ENCODE measurements at places on chromosomes 7 and 10.

GRCh38 chr10:94355841-94356240 is 6.9 kb downstream of the NOC3L start:
- DNase-seq: no peak

GRCh38 chr10:45585131-45585530 is 87.4 kb downstream of the ZFAND4 start:
- no peak for DNase-seq

DNA sequence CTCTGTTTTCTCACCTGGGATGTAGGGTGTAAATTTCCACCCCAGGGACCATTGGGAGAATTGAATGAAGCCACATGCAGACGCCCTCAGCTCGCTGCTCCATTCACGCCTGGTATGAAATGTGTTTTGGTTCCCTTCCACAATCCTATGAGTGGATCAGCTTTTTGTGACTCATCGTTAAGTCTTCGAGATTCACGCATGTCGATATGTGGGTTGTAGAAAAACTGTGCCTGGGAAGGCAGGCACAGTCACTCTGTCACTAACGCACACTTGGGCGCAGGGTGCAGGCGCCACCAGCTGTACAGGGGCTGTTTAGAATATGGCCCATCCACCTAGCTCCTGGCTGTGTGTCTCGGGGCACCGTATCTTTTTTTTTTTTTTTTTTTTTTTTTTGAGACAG is 64.2 kb upstream of the SH2B2 start:
- no peak for DNase-seq

- DNase-seq: no peak
Observed at GRCh38 chr10:64813391-64813790, 1292.2 kb downstream of the REEP3 start.

GRCh38 chr7:52021343-52021742 is 704.7 kb upstream of the COBL start:
- no peak for DNase-seq

DNA sequence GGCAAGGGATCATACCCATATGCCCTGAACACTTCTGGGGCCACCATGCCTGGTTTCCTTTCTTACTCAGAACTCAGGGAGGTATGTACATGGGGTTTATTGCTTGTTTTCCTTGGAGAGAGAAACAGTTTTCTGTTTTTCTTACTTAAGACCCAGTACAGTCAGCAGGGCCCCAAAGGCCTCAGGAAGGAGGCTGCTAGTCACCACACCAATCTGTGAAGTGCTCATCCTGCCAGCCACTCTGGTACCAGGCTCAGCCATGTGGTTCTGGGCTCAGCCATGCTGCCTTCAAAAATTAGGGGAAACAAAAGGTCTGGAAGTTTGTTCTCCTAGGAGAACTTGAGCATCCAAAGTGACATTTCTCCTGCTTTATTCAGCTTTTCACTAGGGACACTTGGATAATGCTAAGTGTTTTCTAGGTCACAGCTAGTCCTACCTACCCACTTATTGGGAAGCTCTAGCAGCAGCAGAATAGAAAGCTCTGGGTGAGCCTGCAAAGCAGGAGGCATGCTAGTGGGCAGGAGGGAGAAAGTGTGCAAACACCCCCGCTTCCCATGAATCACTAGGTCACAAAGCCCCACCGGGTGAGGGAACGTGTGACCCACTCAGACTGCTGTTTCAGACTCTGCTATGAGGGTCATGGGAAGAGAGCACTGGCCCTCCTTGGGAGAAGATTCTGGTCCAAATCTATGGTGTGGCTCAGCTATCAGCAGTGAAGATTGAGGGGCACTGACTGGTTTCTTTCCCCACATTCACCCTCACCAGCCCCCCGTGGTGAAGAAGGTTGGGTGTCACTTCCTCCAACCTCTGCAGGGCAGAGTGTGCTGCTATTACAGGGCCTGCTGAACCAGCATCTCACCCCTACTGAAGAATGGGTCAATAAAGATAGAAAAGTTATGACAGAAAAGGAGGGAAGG is 23.9 kb downstream of the NUDCD3 start:
- no peak for DNase-seq

- peak; percentile 72 for DNase-seq
Observed at GRCh38 chr7:25894002-25894901, 257.7 kb upstream of the NFE2L3 start.

- DNase-seq: no peak
Observed at GRCh38 chr7:117084286-117084685, 131.0 kb downstream of the ST7 start.

- no peak for DNase-seq
Observed at GRCh38 chr7:94188350-94188749, 184.2 kb upstream of the BET1 start.

GRCh38 chr10:43308515-43308914 is 41.6 kb upstream of the RASGEF1A start:
- no peak for DNase-seq

GRCh38 chr7:144118341-144118740 is 4.6 kb upstream of the OR2A14 start:
- no peak for DNase-seq

DNA sequence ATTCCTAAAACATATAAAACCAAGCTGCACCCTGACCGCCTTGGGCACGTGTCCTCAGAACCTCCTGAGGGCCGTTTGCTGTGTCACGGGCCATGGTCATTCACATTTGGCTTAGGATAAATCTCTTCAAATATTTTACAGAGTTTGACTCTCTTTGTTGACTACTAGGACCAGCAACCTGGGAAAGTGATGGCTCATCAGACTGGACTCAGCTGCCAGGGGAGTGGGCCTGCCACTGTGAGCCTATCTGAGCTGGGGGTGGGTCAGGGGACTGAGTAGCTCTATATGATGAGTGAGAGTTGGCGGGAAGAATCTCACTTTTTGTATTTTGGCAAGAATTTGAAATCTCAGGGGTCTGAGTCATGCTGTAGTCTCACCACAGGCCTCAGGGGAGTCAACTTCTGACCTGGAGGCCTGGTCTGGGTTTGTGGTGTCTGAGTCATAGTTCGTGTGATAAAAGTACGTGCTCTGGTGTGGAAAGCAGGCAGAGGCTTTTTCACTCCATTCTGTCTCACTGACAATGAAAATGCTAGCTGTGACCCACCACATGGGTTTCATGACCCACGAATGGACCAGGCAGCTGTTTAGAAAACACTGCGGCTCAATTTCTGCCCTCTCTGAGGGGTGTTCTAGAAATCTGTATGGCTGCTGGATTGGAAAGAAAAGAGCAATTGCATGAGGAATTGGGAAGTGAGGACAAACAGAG is 4.2 kb upstream of the UPP1 start:
- peak; percentile 82 for DNase-seq

- no peak for DNase-seq
Observed at GRCh38 chr7:8423057-8423456, 10.4 kb upstream of the NXPH1 start.

DNA sequence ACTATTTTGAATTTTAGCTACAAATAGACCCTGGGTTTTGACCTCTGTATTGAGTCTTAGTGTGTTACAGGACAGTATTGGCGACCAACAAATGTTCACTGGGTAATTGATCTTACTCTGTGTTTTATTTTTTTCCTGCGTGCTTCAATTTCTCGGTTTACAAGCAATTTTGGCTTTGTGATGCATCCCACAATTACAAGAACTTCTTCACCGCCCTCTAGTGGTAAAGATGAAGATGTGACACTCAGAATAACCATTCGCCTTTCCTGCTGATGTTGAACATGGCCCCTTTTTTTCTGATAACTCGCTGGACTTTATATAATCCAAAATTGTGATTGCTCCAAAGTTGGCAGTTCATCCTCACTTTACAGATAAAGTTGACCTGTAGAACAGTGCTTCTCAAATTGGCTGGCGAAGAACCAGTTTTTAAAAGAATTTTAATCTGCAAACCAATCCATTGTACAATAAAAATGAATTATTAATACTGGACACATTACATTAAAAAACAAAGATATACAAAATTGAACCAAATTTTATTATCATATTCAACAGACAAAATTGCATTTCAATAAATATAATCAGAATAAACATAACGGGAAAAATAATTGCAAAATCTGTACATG is 20.2 kb upstream of the SMC3 start:
- no peak for DNase-seq

GRCh38 chr7:68306692-68307107 is 1291.6 kb upstream of the AUTS2 start:
- DNase-seq: no peak

- no peak for DNase-seq
Observed at GRCh38 chr7:17745610-17746009, 194.7 kb downstream of the SNX13 start.

GRCh38 chr7:75971961-75972763 is 22.2 kb downstream of the TMEM120A start:
- no peak for DNase-seq

GRCh38 chr10:48316236-48316635 is 9.8 kb downstream of the MAPK8 start:
- DNase-seq: no peak

DNA sequence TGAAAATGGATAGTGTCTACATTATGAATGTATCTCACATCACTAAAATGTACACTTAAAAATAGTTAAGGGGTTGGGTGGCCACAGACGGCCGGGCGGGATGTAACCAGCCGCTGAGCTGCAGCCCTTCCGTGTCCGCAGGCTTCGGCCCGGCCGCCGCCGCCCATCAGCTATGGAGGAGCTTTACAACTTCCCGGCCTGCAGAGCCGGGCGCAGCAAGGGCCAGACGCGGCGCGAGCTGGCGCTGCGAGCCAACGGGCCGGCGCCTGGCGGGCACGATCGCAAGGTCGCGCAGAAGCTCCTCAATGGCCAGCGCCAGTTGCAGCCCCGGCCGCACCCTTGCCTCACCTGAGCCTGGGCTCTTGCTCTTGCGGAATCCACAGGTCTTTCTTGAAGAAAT is 69.1 kb downstream of the KMT2C start:
- no peak for DNase-seq

DNA sequence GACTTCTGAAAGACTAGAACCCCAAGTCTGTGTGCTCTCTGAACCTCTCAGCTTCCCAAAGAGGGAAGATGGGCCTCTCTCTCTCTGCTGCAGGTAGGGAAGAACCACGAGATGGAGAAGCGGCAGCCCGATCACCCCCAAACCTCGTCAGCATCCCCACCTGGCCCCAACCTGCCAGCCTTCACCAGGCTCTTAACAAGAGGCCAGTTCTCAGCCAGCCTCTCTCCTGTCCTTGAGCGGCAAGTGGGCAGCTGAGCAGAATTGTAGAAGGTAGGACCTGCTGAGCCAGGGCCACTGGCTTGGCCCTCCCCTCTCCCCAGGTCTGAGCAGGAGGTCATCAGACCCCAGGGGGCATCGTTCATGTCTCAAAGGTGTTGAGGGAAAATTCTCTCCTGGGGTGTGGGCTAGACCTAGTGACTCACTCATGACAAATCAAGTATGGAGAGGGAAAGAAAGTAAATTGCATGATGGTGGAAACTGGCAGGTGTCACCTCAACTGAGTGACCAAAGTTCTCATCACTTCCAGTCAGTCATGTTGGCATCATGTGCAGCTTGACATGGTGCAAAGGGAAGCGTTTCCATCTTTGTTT is 92.0 kb upstream of the GPR26 start:
- no peak for DNase-seq

DNA sequence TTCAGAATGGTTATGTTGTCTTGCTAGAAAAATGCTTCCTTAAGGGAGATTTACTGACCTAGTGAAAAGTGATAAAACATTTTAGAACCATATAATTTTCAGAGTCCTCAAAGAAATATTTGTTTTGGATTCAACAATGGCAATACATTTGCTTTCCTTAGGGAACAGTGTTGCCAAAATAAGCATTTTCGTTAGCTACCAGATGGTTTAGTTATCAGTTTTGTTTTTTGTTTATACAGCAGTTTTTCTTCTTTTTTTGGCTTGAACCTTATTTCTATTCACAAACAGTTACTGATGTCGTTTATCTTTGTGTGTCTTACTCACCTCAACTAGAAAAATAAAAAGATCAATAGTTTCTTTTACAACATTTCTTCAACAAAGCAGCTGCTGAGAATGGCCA is 48.6 kb downstream of the EXOC4 start:
- DNase-seq: no peak

- DNase-seq: peak; percentile 63
Observed at GRCh38 chr7:100221231-100221718, 1.5 kb downstream of the PVRIG start.

DNA sequence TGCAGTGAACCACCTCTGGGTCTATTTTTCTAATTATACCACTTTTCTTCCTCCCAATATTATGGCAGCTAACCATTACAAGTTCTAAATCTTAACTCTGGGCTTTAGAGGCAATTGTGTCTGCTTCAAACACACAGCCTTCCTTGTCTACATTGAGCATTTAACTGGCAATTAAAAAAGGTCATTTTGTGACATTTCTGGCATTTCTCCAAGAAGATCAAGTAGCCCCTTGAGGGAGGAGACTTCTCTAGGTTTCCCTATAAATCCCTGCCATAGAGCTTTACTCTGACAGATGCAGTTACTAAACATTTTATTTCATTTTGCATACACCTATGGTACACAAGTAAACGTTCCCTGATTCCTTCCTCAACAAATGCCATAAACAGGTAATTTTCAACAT is 33.4 kb upstream of the FAM133B start:
- no peak for DNase-seq

GRCh38 chr10:21421794-21422193 is 103.7 kb downstream of the SKIDA1 start:
- no peak for DNase-seq

DNA sequence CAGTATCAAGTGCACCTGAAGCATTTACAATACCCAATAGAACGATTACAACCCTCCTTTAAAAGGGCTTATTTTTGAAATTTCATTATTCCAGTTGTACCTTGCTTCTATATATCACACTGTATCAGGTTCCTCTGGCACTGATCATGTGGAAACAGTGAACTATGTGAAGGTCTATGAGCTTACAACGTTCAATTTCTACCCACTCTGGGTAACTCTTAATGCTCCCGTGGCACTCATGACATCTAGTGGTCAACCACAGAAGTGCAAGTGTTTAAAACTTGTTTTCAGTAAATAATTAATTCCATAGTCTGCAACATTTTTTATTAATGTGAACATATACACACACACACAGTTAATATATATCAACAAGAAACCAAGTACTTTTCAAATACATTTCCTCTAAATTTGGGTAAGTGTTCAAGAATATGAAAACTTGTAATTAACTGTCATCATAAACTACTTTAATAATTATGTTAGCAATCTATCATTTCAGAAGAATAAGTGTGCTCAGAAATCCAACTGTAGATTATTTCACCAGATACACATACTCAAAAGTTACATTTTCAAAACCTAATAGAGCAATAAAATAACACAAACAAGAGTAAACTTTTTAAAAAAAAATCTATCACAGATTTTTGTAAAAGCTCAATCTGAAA is 61.0 kb downstream of the MPP7 start:
- DNase-seq: peak; percentile 70

- DNase-seq: no peak
Observed at GRCh38 chr7:48389977-48390376, 218.7 kb downstream of the ABCA13 start.

DNA sequence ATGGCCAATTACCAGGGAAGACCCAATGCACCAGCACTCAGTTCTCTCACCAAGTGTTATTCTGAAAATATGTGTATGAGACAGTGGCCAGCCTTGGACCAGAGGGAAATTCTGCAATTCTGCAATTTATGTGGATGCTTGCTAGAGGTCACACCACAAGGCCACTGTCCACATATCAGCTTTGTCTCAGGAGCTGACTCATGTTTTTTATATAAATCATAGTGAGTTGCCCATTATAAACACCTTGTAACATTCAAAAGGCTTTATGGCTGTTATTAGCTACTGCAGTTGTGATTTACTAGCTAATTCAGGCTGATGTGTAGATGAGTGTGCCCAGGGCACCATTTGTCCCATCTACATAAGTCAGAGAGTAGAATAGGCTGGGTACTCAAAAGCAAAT is 649.0 kb downstream of the LRMDA start:
- DNase-seq: no peak

GRCh38 chr7:130386876-130387275 is 6.6 kb downstream of the CPA1 start:
- no peak for DNase-seq
